ENCODE measurements at places on chromosomes 13 and 19.

DNA sequence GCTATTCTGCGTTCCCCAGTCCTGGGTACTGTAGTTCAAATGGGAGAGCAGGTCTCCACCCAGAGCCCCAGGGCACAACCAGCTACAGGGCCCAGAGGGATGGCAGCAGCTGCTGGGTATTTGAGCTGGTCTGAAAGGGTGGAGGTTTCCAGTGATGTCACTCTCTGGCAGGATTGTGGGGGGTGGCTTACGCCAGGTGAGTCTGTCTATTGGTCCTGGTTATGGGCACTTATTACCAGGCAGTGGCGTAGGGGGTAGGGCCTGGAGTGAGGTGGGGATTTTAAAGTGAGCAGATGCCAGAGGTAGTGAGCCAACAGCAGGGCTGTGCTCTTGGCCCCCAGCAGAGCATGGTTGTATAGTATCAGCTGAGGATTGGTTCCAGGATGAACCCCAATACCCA, 6.2 kb downstream of the RPS19 start:
- DNase-seq, result no peak

- DNase-seq, result no peak
These were observed 22.8 kb upstream of the CCNE1 start for GRCh38 chr19:29789007-29789406.

GRCh38 chr19:14514215-14514863, 3.9 kb downstream of the DNAJB1 start:
- no peak for DNase-seq

- DNase-seq, result no peak
These were observed 75.2 kb upstream of the UBL3 start for GRCh38 chr13:29925457-29926097.

- DNase-seq, result no peak
These were observed 639 bp downstream of the STARD13 start for GRCh38 chr13:33284916-33285315.

DNA sequence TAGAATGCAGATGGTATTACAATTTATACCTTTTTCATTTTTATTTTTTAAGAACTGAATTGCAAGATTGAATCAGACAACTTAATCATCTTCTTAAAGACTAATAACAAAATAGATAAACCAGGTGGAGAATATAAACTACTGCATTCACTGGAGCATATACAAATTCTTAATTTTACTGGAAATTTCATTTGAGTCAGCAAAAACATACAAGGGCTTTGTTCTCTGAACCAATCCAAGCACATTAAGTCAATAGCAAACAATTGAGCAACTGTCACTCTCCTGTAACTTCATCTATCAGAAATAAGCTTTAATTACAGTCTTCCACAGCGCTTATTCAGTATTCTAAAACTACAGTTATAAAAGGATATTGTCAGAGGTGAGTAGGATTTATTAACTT, 167.4 kb upstream of the OBI1 start:
- no peak for DNase-seq

- DNase-seq, result no peak
These were observed 77.9 kb downstream of the CACNA1A start for GRCh38 chr19:13428352-13428751.

GRCh38 chr13:111967572-111968201, 99.3 kb upstream of the SOX1 start:
- no peak for DNase-seq

DNA sequence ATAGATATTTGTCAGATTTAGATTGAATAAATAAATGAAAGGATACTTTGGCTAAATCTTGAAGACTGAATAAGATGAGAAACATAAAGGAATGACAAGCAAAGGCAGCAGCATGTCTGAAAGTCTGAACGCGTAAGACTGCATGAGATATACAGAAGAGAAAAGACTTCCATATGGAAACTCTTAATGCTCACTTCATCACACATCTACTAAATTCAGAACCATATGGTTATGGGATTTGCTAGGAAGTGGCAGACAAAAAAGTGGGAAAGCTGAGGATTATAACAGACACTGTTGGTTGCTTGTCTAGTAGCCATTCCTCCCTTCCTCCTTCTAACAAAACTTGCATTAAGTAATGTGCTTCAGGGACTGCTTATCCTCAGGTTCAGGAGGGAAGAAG, 446.7 kb downstream of the KCTD12 start:
- no peak for DNase-seq

- no peak for DNase-seq
These were observed 89.8 kb downstream of the ZNF557 start for GRCh38 chr19:7159105-7159933.

GRCh38 chr13:40171566-40171965, 494.9 kb downstream of the FOXO1 start:
- no peak for DNase-seq

DNA sequence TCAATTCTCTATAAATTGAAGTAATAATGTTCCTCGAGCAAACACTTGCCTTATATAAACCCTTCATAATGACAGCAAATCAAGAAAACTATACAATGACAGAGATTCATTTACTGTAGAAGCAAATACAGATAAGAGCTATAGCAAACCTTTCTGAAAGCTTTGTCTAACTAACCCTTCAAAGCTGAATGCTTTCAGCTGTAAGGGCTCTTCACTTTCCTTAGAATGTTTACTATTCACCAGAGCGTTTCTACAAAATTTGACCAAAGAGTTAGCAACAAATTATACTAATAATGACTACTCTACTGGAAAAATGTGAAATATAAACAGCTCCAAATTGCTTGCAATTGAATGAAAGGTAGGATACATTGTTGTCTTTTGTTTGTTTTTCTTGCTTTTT, 218.1 kb downstream of the SLITRK5 start:
- DNase-seq, result no peak

GRCh38 chr19:15285896-15286591, 46.3 kb downstream of the BRD4 start:
- no peak for DNase-seq

DNA sequence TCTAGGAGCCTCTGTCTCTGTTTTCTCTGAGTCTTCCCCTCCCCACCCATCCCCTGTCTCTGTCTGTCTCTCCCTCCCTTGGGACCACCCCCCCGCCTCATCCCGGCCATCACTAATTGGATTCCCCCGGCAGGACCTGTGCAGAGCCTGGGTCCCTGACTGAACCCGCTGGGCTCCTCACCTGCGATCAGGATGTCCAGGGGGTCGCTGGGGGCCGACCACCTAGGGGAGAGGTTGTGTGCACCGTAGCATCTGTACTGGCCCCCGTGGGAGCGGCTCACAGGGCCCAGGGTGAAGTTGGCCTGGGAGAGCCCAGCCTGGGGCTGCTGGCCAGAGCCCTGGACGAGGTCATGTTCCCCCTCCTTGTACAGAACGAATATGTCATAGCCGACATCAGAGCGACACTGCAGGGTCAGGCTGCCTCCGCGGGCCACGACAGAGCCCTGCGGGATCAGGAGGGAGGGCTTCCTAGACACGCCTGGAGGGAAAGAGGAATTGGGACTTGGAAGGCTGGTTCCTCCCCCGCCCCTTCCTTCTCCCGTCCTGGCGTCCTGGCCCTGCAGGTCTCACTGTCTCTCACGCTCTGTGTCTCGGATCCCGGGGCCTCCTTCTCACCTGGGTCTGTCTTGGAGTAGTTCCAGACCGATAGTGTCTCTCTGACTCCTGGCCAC, 1.8 kb downstream of the LILRB5 start:
- no peak for DNase-seq

DNA sequence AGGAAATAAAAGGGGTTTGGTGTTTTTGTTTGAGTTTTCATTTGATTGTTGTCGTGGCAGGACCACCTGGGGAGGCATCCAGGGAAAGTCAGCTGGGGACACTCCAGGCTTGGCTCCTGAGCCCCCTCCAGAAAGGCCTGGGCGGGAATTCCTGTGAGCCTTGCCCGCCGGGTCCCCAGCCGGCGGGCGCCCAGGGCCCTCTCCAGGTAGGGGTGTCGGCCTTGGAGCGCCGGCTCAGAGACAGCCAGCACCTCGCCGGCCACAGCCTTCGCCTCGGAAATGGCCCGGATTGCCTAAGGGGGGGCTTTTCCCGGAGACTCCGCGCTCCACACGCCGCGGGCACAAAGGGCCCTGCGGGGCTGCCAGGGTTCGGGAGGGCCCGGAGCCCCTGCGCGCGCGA, 125.0 kb downstream of the TNFRSF19 start:
- no peak for DNase-seq

- no peak for DNase-seq
These were observed 460 bp downstream of the MEDAG start for GRCh38 chr13:30906411-30907051.

DNA sequence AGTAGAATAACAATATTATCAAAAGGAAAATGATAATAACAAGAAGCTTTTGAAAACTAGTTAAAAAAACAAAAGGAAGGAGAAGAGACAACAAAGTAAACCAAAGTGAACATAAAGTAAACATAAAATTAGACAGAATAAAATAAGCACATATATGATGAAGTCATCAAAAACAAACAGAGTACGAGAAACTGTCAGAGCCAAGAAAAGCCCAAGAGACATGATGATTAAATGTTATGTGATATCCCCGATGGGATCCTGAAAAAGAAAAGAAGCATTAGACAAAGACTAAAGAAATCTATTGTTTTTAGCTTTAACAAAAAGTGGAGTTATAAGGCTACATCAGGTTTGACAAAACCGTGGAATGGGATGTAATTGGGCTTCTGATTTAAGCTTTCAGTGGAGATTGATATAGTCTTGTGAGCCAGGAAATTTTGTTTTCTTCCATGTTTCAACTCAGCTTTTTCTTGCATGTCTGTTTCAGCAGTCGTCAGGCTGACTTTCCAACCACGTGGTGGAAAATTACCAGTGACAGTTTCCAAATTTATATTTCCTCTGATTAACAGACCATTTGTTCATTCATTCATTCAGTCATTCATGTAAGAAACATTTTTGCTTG, 64.9 kb downstream of the KL start:
- DNase-seq, result no peak

- no peak for DNase-seq
These were observed 2074.3 kb downstream of the PCDH9 start for GRCh38 chr13:65155861-65156260.

DNA sequence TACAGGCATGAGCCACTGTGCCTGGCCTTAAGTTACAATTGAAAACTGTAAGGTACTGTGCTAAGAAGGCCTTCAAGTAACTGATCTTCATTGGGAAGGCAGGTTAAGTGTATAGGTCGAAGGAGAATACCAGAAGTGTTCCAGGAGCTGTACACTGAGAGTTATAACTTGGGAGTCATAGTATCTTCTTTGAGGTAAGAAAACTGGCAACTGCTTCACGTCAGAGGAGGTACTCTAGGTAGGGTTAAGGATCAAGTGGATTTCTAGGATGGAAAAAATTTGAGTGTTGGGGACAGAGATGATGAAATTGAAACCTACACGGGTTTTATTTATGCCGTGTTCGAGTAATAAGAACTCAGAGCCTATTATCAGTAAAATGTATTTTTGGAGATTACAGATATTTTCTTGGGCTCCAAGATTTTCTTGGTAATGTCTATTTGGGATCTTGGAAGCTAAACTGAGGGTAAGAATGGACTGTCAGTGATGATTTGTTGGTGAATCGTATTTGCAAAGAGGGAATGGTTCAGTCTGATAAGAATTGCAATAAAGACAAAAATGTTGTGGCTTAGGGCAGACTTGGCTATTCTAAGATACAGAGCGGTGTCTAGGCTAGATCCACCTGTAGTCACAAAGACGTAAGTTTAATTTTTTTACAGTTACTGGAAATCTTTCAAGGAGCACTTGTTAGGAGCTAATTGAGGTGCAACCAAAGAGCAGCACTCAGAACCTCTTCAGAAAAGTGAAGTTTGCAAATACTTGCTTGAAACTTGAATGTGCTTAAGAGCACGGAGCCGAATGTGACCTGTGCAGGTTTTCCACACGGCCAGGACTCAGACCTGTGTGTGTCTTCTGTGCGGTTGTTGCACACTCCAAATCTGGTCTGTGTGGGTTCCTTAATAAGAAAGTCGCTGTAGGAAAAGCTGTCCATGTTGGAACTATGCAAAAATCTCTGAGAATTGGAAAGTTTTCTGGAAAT, 102.5 kb downstream of the URI1 start:
- DNase-seq, result no peak

GRCh38 chr13:100146534-100146933, 57.6 kb downstream of the PCCA start:
- DNase-seq, result no peak

- no peak for DNase-seq
These were observed 174.5 kb downstream of the TBC1D4 start for GRCh38 chr13:75307370-75307949.

GRCh38 chr13:112014857-112015256, 52.1 kb upstream of the SOX1 start:
- DNase-seq, result no peak

- DNase-seq, result no peak
These were observed 22.8 kb upstream of the RNF17 start for GRCh38 chr13:24741016-24741662.

- DNase-seq, result no peak
These were observed 48.1 kb upstream of the TSHZ3 start for GRCh38 chr19:31397308-31397707.

DNA sequence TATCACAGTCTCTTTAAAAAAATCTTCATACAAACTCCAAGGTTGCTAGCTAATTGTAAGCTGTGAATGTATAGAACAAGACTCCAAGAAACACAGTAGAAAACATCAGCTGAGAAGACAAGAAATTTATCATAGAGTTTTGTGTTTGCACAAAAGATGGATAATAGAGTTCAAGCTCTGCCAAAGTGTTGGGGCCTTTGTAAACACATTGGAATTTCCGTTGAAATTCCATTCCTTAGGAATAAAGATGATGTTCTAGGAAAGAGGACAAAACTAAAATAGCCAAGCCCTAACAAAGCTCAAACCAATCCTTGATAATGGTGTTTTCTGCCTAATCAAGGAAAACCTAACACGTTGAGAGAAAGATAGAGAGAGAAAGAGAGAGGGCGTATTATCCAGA, 20.6 kb downstream of the LRRC63 start:
- no peak for DNase-seq

GRCh38 chr19:18156841-18157464, 4.0 kb downstream of the PIK3R2 start:
- DNase-seq, result no peak

- no peak for DNase-seq
These were observed 172.6 kb downstream of the GPC6 start for GRCh38 chr13:93399212-93399611.

DNA sequence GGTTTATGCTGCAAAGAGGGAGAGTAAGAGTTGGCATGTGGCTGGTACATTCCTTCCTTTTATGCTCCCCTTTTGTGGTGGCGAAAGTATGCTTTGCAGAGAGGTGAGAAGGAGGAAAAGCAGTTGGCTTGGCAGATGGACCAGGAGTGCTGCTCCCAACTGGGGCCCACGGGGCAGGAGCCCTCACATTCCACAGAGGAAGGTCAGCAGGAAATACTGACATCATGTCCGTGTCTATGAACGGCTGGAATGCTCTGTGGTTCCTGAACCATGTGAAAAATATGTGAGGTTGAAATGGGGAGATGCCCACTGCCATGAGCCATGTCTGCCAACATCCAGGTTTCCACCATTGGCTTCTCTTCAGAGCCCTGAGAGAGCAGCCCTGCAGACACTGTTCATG, 33.3 kb upstream of the GAS6 start:
- no peak for DNase-seq

GRCh38 chr13:49789968-49790367, 2.5 kb downstream of the KPNA3 start:
- DNase-seq, result no peak

All from iPS DF 19.7 (cell line).